ENCODE measurements at places on chromosomes 13 and 19. TPM values are rescaled to one million over a fixed set of nuclear protein-coding genes. Genes with fewer than 3 reads are reported as not detected.

The LILRA1 gene
- polyA plus RNA-seq, result not detected

DNA sequence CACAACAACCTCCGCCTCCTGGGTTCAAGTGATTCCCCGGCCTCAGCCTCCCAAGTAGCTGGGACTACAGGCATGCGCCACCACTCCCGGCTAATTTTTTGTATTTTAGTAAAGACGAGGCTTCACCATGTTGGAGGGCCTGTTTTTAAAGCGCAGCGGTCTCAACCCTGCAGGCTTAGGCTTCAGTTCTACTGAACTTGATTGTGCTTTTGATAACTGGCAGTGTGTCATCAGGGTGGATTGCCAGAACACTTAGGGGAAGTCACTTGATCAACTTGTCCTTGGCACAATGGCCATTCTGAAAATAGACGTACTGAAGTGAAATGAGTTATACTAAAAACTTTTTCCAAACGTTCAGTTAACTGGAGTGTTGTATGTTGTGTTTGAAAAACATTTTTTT, 472.2 kb downstream of the KLF5 start:
- DNase-seq, result no peak

- DNase-seq, result no peak
These were observed 47.9 kb upstream of the MYCBP2 start for GRCh38 chr13:77374786-77375185.

- DNase-seq, result no peak
These were observed 199.2 kb downstream of the COL4A1 start for GRCh38 chr13:110107568-110108347.

DNA sequence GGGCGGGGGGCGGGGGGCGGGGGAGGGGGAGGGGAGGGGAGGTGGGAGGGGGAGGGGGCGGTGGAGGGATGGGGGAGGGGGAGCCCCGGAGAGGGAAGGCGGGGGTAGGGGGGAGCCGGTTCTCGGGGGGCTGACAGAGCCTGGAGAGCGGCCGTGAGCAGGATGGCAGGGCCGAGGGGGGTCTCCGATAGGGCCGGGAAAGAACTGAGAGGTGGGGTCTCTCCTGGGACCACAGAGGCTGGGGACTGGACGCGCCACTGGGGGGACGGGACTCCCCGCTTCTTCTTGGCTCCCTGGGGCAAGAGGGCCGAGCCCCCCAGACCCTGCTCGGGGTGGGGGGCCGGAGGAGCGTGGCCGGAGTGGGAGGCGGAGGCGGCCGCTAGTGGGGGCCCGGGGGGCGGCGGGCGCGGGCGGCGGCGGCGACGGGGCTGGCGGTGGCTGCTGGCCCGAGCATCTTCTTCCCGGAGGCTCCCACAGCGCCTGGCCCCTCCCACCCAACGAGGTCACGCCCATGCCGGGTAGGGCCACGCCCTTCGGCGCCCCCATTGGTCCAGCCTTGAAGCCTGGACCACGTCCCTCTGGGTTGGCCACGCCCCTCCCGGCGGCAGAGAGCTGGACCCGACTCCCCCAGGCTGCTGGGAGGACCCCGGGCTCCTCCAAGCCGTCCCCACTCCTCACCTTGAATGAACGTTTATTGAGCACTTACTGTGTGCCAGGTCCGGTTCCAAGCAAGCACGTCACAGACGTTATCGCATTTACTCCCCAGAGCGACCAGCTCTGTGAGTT, at the start of gene NOVA2:
Gene NOVA2 (minus strand): TSS at position 313 of the 786 bp plus-strand sequence. CDS start 514 bp downstream, outside the sequence.
- peak; percentile 35 for DNase-seq

- DNase-seq, result no peak
These were observed 203.4 kb downstream of the NDFIP2 start for GRCh38 chr13:79684371-79684770.

DNA sequence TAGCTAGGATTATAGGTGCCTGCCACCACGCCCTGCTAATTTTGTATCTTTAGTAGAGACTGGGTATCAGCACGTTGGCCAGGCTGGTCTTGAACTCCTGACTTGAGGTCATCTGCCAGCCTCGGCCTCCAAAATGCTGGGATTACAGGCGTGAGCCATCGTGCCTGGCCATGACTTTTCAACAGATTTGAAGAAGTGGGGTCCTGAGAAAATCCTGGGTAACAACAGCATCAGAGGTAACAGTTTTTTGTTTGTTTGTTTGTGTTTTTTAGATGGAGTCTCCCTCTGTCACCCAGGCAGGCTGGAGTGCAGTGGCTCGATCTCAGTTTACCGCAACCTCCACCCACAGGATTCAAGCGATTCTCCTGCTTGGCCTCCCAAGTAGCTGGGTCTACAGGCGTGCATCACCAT, 3.7 kb downstream of the JUNB start:
- DNase-seq, result no peak

DNA sequence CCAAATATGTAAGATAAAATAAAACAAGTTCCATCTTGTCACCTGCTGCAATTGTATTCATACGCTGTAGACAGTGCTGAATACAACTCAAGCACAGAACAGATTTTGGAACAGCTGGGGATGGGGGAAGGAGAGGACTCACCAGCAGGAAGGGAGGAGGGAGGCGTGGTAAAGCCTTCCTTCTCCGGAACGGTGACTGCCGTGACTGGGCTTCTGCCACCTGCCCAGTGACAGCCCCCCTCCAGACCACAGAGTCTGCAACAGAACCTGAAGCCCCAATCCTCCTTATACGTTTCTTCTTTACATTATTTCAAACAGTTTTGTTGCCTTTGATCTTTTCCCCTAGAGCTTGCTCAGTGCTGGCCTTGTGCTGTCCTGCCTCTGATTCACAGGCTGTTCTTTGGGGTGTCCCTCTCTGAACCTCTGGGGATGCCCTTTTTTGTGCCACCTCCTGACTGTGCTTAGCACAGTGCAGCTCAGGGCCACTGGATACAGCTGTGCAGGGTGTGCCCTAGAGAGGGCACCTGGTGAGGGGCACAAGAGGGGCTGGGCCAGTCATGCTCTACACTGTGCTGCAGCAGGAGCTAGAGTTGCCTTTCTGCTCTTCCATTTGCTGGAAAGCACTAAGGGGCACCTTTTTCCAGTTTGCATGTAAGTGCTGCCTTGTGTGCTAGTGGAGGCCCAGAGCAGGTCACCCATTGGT, 213.0 kb downstream of the ZIC5 start:
- DNase-seq, result no peak

- DNase-seq, result no peak
These were observed 2662.4 kb upstream of the PCDH20 start for GRCh38 chr13:64078025-64078424.

The SELENOV gene
- not detected for polyA plus RNA-seq

The PTPRS gene
- 83.3 TPM for polyA plus RNA-seq

DNA sequence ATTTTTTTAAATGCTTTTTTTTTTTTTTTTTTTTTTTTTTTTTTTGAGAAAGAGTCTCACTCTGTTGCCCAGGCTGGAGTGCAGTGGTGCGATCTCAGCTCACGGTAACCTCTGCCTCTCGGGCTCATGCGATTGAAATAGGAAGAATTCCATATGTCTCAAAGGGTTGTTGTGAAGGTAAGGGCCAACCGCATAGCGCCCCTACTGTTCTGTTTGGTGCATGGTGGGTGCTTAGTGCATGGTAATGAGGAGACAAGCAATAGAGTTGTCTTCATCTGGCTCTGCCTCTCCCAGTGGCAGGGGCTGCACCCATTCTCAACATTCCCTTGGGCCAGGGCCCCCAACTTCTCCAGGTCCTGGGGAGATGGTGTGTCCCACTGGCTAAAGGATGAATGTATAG, 68.7 kb downstream of the RASL11A start:
- DNase-seq, result no peak

DNA sequence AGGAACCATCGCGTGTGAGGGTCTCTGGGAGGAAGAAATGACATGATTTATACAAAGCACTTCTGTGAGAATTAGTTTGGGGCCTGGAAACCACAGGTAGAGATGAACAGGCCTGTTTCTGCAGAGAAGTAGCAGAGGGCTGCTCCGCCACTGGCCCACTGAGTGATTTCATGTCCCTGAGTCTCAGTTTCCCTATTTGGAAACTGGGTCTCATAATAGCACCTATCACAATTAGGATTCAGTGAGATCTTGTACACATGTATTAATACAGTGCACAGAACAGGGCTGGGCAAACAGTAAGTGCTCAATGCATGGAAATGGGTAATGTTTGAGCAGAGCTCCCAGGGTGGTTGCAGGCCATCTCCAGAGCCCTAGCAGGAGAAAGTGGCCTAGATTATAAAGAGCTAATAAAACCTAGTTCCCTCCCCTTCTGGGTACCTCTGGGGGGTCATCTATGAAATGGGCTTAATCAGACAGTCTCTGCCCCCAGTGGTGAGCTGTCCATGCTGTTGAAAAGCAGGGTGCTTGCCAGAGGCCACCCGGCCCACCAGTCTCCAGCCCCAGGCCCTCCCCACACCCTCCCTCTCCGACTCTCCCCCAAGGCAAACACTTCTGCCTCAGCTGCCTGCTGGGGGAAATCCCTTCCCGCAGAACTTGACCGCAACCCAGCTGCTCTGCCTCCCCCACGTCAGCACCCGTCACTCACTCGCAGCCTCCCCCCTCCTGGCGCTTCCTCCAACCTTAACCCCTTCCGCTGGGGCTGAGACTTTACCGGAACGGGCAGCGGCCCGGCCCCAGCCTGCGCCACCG, 4.5 kb downstream of the BCL3 start:
- DNase-seq, result peak; percentile 79

GRCh38 chr19:14544977-14545715, 15.8 kb downstream of the TECR start:
- peak; percentile 61 for DNase-seq

The VSTM1 gene
- polyA plus RNA-seq, result not detected

The ZNF563 gene
- 3.1 TPM for polyA plus RNA-seq

GRCh38 chr19:8573316-8573715, 3.9 kb downstream of the MYO1F start:
- no peak for DNase-seq

The TBC1D4 gene
- polyA plus RNA-seq, result 23.7 TPM

- DNase-seq, result no peak
These were observed 68.3 kb upstream of the MYO16 start for GRCh38 chr13:108561149-108561548.

DNA sequence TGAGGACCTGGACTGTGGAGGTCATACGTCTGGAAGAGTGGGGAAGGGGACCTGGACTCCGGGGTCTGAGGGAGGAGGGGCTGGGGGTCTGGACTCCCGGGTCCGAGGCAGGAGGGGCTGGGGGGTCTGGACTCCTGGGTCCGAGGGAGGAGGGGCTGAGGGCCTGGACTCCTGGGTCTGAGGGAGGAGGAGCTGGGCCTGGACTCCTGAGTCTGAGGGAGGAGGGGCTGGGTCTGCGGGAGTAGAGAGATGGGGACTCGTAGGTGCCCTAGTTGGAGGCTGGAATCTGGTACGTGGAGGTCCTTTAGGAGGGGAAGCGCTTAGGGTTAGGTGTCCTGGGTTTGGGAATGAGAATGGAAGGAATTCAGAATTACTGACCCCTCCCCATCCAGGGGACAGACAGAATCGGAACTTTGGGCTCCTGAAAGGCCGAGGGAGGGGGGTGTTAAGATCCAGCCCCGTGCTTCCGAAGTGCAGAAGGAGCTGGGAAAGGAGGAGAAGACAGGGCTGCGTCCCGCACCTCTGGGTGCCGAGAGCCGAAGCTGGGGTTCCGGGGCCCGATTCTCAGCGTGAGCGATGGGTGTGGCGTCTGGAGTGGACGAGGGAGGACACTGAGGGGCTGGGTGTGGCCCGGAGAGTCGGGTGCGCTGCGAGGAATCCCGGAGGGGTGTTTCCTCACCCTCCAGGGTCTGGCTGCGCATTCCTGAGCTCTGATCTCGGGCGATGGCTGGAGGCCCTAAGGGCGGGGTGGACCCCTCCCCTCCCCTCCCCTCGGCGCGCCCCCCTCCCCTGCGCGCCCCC, 608 bp downstream of the MYADM start:
- DNase-seq, result no peak

The NRTN gene
- 0.14 TPM for polyA plus RNA-seq

The GPR18 gene
- not detected for polyA plus RNA-seq

GRCh38 chr13:22108283-22108942, 437.5 kb downstream of the FGF9 start:
- peak; percentile 75 for DNase-seq

DNA sequence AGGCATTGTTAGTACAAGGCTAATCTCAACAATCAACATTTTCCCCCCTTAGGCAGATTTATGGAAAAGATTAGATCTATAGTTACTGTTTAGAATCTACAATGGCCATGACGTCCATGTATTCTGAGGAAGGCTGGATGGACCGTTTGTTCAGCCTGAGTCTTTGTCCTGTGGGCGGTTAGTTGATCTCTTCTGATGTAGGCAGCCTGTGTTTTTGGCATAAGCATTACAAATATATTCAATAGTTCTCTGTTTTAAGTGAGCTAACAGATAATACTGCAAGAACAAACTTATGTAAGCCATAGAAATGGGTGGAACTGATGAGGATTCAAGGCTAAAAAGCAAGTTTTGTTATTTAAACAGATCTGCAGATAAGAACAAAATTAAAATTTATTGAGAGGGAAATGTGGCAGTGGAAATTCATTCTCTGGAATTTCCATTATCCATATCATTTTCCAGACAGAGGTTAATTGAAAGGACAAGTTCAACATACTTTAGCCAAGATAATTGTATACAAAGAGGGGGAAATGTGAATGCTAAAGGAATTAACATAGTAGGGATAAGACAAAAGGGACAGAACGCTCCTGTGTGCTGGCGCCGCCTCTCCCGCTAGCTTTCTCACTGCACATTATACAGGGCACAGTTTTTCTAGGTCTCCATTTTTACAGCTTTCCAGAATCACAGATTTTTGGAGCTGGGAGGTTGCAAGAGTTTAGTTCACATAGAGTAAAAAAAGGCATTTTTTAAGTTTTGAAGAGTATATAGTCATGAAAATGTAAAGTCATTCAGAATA, 48.6 kb downstream of the FAM124A start:
- no peak for DNase-seq

- DNase-seq, result no peak
These were observed 233.0 kb upstream of the KLF12 start for GRCh38 chr13:74367193-74367592.

DNA sequence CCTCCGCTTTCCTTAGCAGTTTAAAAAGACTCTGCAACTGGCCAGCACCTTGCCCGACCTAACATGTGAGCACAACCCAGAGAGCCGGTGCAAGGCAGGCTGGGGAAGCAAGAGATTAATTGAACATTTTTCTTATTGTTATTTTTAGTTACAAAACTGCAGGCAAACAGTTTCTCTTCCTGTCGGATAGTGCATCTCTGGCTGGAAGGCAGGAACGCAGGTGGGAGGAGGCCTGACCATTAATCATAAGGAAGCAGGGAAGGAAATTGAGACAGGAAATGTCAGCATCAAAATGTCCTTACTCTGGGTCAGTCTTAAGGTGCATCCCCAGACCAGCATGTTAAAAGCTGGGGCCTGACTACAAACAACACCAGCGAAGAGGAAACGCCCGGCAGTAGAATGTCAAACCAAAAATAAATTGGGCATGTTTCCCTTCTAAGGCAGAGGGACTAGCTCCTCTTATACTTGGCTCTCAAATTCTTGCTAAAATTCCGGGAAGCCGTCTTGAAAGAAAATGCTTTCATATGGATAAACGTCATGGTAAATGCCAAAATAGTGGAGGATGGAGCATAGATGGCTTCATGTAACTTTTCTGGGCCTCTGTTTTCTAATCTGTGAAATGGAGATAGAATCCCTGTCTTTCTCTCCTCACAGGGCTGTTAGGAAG, 226.8 kb downstream of the RAP2A start:
- DNase-seq, result no peak
